ENCODE measurements at places on chromosomes 3 and 15. TPM values are rescaled to one million over a fixed set of nuclear protein-coding genes. Genes with fewer than 3 reads are reported as not detected.

TTBK2 gene
- total RNA-seq = 7.8 TPM

WDR93 gene
- total RNA-seq = under 0.01 TPM

CSTA gene
- 8.0 TPM for total RNA-seq

GRK7 gene
- total RNA-seq = not detected

MYH15 gene
- 0.57 TPM for total RNA-seq

AADACL2 gene
- not detected for total RNA-seq

CORO2B gene
- total RNA-seq = 5.3 TPM

EPHB1 gene
- total RNA-seq = 0.28 TPM

PATL2 gene
- total RNA-seq = 0.43 TPM

PIGX gene
- 15.5 TPM for total RNA-seq

AMOTL2 gene
- total RNA-seq = 92.3 TPM

ATXN7 gene
- total RNA-seq = 7.0 TPM

KLF15 gene
- 3.6 TPM for total RNA-seq

BSN gene
- under 0.01 TPM for total RNA-seq

IMPG2 gene
- 0.14 TPM for total RNA-seq

TMC3 gene
- not detected for total RNA-seq

FAM98B gene
- 9.3 TPM for total RNA-seq

SMAD6 gene
- total RNA-seq = 31.3 TPM

UCN2 gene
- 0.83 TPM for total RNA-seq

NIPA2 gene
- total RNA-seq = 54.9 TPM

LRTM1 gene
- not detected for total RNA-seq

C15orf39 gene
- total RNA-seq = 1.6 TPM

ASB14 gene
- total RNA-seq = not detected

THUMPD3 gene
- total RNA-seq = 64.0 TPM

PTH1R gene
- total RNA-seq = 0.28 TPM

GCSAM gene
- total RNA-seq = not detected

Data from smooth muscle cell of bladder (primary cell).